LoVo (cell line): ENCODE measurements at places on chromosomes 7 and 10.

DNA sequence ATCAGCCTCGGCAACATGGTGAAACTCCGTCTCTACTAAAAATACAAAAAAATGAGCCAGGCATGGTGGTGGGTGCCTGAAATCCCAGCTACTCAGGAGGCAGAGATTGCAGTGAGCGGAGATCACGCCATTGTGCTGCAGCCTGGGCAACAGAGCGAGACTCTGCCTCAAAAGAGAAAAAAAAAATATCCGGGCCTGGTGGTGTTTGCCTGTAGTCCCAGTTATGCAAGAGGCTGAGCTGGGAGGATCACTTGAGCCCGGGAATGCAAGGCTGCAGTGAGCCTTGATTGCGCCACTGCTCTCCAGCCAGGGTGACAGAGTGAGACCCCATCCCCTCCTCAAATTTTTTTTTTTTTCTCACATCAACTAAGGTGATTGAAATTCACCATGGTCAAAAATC, 42.8 kb downstream of the CDC123 start:
- no peak for DNase-seq

DNA sequence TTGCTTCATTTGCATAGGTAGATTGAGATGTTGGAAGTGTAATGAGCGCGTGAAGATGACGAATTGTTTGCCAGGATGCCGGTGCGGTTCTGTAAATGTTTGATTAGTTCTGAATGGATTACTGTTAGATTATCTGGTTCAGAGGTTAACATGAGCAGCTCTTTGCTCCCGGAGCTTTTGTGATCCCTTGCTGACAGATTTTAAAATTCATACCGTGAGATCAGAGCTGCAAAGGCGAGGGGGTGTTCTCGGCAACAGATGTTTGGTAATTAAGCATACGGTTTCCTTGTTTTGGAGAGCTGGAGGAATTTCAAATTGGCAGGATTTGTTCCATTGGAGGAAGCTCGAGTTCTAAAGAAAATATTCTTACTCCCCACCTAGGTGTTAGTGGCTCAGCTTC, 237.8 kb upstream of the GPR26 start:
- no peak for DNase-seq

- no peak for DNase-seq
Measured at GRCh38 chr10:124465777-124466488, 4.3 kb downstream of the LHPP start.

DNA sequence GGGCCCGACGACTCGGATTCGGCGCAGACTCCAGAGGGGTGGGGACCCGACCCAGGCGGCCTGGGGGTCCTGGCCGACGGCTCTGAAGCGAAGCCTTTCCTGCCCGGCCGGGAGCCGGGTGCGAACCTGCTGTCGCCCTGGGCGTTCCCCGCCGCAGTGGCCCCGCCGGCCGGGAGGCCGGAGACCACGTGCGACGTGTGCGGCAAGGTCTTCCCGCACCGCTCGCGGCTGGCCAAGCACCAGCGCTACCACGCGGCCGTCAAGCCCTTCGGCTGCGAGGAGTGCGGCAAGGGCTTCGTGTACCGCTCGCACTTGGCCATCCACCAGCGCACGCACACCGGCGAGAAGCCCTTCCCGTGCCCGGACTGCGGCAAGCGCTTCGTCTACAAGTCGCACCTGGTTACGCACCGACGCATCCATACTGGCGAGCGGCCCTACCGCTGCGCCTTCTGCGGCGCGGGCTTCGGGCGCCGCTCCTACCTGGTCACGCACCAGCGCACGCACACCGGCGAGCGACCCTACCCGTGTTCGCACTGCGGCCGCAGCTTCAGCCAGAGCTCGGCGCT, 15.4 kb downstream of the ZNF316 start:
- DNase-seq, result no peak

DNA sequence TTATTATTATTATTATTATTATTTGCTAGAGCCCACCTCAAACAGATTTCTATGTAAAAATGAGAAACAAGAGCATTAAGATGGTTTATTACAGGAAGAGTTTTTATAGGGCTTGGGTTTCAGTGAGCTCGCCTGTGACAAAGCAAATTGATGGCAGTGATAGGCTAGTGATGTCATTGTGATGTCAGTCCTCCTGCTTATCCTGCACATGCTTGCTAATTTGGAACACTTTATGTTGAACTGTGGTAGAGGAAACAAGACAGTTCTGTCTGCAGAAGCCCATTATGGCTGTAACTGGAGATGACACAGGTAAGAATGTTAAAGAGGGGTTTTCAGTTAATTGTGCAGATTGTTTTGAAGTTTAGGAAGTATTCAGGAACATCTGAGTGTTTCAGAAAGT, 68.3 kb downstream of the CREM start:
- DNase-seq, result no peak

DNA sequence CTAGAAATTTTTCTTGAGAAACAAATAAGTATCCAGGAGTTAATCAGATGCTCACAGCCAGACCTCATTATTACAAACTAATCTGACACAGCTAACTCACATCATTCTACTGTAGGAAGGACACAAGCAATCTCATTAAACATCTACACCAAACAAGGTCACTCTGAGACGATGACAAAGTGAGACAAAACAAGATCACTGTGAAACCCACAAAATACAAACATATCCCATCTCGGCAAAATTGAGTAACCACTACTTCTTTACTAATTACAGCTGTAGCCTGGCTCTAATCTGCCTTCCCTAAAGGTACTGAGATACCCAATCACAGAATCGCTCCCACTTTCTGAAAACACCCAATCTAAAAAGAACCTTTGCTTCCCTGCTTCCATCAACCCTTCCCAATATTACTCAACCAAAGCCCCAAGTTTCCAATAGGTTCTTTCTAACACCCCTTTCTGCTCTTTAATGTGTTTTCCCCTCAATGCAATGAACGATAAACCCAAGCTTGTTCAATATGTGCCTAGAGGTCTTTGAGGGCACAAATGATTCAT, 26.9 kb downstream of the CCDC6 start:
- no peak for DNase-seq

GRCh38 chr7:147298611-147299043, 1182.0 kb downstream of the CNTNAP2 start:
- DNase-seq, result no peak

DNA sequence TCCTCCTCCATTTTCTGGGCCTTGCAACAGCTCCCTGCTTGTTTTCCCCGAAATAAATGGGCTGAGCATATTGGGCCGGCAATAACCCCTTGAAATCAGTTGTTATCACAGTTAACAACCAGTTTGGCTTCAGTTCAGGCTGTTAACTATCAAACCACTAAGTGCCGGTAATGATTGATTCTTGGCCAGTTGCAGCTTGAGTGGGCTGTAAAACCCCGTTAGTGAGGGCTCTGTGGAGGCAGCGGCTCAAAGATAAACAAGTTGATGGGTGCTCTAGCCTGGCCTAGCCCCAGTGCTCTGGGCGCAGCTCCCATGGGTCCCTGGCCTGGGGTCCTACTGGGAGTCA, 8.3 kb downstream of the FGF8 start:
- DNase-seq, result no peak

DNA sequence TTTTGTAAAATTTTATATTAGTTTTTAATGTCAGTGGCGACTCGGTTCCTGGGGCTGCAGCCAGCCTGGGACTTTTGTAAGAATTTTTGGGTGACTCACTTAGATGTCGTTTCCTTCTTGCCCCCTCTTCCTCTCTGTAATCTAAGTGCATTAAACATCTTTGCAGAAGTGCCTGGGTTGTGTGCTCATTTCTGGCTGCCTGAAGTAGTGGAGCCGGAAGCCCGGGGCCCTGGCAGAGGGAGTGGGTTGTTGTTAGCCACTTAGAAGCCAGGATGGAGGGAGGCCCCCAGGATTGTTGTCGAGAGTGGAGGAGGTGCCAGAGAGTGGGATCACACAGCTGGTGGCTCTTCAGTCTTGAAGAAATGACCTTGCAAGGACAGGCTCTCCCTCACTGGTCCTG, 11.0 kb upstream of the TRIM8 start:
- DNase-seq, result no peak

GRCh38 chr7:131527456-131527855, 29.0 kb downstream of the PODXL start:
- no peak for DNase-seq

DNA sequence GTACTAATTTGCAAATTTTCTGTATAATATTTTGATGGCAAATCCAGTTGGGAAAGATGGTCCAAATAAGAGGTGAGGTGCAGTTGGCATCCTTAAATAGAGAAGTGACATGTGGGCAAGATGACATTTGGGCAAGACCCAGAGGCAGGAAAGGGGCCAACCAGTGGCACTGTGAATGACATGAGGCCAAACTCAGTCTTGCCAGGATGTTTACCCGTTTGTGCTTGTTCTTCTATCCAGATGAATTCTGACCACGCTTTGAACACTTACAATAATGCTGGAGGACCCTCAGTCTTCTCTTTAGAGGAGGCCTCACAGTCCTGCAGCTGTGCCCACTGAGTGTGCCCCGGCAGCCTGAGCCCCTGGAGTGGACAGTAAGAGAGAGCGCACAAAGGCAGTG, 45.1 kb downstream of the KCNMA1 start:
- no peak for DNase-seq

DNA sequence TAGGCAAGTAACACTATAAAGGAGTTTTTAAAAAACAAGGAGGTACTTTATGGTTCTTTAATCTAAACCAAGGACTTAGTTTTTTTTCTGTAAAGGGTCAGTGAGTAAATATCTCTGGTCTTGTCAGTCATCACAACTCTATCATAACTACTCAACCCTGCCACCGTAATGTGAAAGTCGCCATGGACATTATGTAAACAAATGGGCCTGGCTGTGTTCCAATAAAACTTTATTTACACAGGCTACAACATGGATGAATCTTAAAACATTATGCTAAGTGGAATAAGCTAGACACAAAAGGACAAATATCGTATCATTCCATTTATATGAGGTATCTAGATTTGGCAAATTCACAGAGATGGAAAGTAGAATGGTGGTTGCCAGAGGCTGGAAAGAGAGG, 60.8 kb upstream of the SP4 start:
- DNase-seq, result peak; percentile 46

GRCh38 chr10:43958964-43959363, 310.3 kb upstream of the ZNF32 start:
- DNase-seq, result no peak

- no peak for DNase-seq
Measured at GRCh38 chr7:129914536-129915272, 38.1 kb downstream of the UBE2H start.

- no peak for DNase-seq
Measured at GRCh38 chr10:49000437-49001398, 61.1 kb upstream of the LRRC18 start.
